Vagina (tissue), 2 donors: ENCODE measurements at places on chromosomes 3 and 15. TPM values are rescaled to one million over a fixed set of nuclear protein-coding genes. Genes with fewer than 3 reads are reported as not detected.

Gene ARGFX
- total RNA-seq: not detected

Gene KBTBD12
- total RNA-seq: not detected

Gene SI
- not detected for total RNA-seq

Gene ARNT2
- 8.1 TPM for total RNA-seq

Gene ACAP2
- 59.4 TPM for total RNA-seq

Gene USP13
- 11.5 TPM for total RNA-seq

Gene CORO2B
- total RNA-seq: 4.7 TPM

Gene LPCAT4
- total RNA-seq: 47.4 TPM

Gene STAC
- total RNA-seq: 3.9 TPM

Gene TMEM207
- total RNA-seq: not detected

Gene NEIL1
- total RNA-seq: 69.2 TPM

- H3K4me3 ChIP-seq: no peak overlapping the region
- no peak for DNase-seq
- H3K27ac ChIP-seq: no peak overlapping the region
- no peaks in the 10 kb centered on the region for H3K36me3 ChIP-seq
- no peaks in the 10 kb centered on the region for H3K27me3 ChIP-seq
Measured at GRCh38 chr3:15660055-15660935, 58.8 kb downstream of the BTD start.

- H3K27ac ChIP-seq: no peak overlapping the region
- no peak for DNase-seq
- H3K27me3 ChIP-seq: no peaks in the 10 kb centered on the region
- H3K4me3 ChIP-seq: no peak overlapping the region
- no peaks in the 10 kb centered on the region for H3K36me3 ChIP-seq
Measured at GRCh38 chr15:29278436-29279105, 8.9 kb upstream of the NSMCE3 start.

DNA sequence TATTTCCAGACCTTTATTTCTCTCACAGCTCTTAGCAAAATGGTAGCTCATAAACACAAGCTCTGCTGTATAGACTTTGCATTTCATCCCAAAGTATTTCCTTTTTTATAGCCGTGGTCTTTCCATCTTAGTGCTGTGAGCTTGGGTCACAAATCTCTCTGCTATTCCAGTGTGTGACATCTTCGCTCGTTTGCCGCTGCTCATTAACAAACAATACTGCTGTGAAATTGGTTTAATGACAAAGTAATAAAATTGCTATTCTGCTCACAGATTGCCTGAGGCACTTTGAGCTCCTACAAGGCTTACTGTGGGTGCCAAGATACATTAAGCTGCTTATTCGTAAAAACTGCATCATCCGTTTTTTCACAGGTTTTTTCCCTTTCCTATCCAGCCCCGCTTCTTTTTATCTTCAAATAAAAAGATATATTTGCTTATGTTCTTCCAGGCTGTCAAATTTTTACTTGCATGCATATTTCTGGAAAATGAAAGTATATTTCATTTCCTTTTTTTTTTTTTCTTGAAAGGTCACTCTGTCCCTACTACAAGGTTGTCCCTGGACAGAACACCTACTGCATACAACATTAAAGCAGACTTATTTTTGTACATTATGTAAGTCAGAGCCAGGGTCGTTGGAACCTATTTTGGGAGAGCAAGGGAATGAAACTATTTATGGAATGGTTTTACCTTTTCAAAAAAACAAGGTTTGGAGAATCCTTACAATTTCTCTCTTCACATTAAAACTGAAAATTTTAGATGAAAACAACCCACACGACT lies 174.5 kb downstream of the MEIS2 start:
- peaks cover 14% of the 10 kb centered on the region for H3K4me1 ChIP-seq
- no peak overlapping the region for H3K27ac ChIP-seq
- H3K36me3 ChIP-seq: no peaks in the 10 kb centered on the region
- no peak for DNase-seq
- H3K27me3 ChIP-seq: no peaks in the 10 kb centered on the region
- H3K4me3 ChIP-seq: no peak overlapping the region

DNA sequence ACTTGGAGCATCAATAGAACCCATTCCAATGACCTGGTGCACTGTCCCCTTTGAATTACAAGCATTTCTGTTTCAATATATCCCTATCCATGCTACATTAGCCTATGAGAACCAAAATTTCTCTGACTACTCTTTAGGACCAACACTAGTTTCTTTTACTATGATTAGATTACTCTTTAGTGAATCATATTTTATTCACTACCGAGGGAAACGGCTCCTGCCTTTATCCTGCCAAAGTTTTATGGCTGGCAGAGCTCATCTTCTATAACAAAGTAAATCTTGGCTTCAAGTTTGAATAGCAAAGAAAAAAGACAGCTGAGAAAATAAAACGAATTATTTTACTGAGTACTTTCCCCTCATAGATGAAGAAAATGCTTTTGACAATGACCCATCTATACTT lies 120.9 kb downstream of the SLC9A9 start:
- no peak overlapping the region for H3K27ac ChIP-seq
- H3K4me1 ChIP-seq: peaks cover 9% of the 10 kb centered on the region
- H3K27me3 ChIP-seq: no peaks in the 10 kb centered on the region
- no peak overlapping the region for H3K4me3 ChIP-seq
- no peak for DNase-seq

GRCh38 chr3:187714404-187714979 lies 12.1 kb upstream of the RTP2 start:
- DNase-seq: no peak
- no peaks in the 10 kb centered on the region for H3K27me3 ChIP-seq
- no peak overlapping the region for H3K27ac ChIP-seq

- no peak overlapping the region for H3K4me3 ChIP-seq
- H3K36me3 ChIP-seq: no peaks in the 10 kb centered on the region
- H3K27me3 ChIP-seq: no peaks in the 10 kb centered on the region
- no peak for DNase-seq
- H3K27ac ChIP-seq: no peak overlapping the region
Measured at GRCh38 chr3:175457301-175457700, 598.2 kb downstream of the NAALADL2 start.

GRCh38 chr15:67911727-67912126 lies 71.9 kb upstream of the RNU6-1 start:
- peaks cover 21% of the 10 kb centered on the region for H3K4me1 ChIP-seq
- H3K27ac ChIP-seq: no peak overlapping the region
- no peak for DNase-seq
- H3K27me3 ChIP-seq: no peaks in the 10 kb centered on the region
- H3K36me3 ChIP-seq: no peaks in the 10 kb centered on the region

GRCh38 chr3:127799476-127800222 lies 22.7 kb downstream of the MGLL start:
- no peak overlapping the region for H3K4me3 ChIP-seq
- no peak overlapping the region for H3K27ac ChIP-seq
- H3K36me3 ChIP-seq: no peaks in the 10 kb centered on the region
- no peaks in the 10 kb centered on the region for H3K27me3 ChIP-seq
- DNase-seq: no peak

DNA sequence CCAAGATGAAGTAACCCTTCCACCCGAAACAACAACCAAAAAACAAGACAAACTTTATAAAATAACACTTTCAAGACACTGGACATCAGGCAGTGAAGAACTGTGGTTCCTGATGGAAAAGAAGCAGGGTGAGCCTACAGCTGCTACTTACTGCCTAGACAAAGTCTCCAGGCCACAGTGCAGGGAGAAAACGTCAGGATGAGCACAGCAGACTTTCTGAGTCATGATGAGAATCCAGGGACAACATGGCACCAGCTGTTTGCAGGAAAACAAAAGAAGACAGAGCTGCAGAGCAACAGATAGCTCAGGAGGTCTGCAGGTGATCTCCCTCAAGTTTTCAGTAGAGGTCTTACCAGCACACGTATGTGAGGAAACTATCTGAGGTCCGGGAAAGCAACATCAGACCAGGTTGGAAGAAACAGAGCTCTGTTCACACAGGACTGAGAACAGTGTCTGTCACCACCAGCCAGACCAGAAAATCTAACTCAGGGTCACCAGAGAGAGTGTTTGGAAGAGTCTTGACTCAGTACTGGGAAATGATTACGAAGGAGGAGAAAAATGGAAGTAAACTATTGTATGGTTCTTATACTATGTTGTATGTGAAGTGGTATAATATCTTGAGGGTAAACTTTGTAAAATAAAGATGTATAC lies 108.9 kb downstream of the ANO10 start:
- no peak overlapping the region for H3K27ac ChIP-seq
- DNase-seq: no peak
- H3K4me3 ChIP-seq: no peak overlapping the region
- no peaks in the 10 kb centered on the region for H3K4me1 ChIP-seq

GRCh38 chr3:114498539-114499370 lies 204.9 kb downstream of the TIGIT start:
- H3K4me3 ChIP-seq: no peak overlapping the region
- no peak overlapping the region for H3K27ac ChIP-seq
- no peaks in the 10 kb centered on the region for H3K27me3 ChIP-seq
- no peak for DNase-seq
- H3K36me3 ChIP-seq: no peaks in the 10 kb centered on the region
- H3K4me1 ChIP-seq: peaks cover 30% of the 10 kb centered on the region

- H3K27ac ChIP-seq: no peak overlapping the region
- H3K4me3 ChIP-seq: no peak overlapping the region
- no peaks in the 10 kb centered on the region for H3K36me3 ChIP-seq
- DNase-seq: no peak
- no peaks in the 10 kb centered on the region for H3K4me1 ChIP-seq
- H3K27me3 ChIP-seq: no peaks in the 10 kb centered on the region
Measured at GRCh38 chr3:21407743-21408142, 343.3 kb downstream of the ZNF385D start.

DNA sequence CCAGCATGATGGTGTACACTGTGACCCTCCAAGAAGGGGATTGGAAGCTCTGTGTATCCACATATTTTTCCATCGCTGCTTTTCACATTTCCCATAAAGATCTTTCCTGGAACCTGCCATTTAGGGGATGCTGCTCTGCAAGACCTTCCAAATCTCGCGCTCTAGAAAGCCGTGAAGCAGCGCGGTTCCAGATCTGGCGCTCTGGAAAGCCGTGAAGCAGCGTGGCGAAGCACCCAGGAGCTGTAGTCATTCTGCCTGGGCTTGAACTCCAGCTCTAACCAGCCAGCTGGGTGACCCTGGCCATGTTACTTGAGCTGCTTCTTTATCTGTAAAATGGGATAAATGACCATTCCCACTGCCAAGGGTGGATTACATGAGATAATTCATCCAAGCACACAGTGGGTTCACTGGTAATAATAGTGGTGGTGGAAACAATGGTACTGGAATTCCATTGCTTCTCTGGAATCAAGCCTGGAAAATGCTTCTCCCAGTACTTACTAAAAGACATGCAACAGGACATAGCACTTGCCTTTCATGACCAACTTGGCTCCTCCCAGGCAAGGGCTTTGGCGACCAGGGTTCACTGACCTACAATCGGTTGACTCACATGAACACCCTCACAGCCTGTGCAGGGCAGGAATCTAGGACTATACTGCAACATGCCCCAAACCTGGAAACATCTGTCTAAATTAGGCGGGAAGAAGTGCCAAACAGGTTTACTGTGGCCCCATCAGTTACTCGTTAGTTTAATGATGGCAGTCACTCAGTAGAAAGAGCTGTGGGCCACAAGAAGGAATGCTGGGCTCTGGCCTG lies 70.7 kb downstream of the XXYLT1 start:
- no peak overlapping the region for H3K27ac ChIP-seq
- H3K27me3 ChIP-seq: no peaks in the 10 kb centered on the region
- peak; percentile 81 for DNase-seq
- H3K36me3 ChIP-seq: no peaks in the 10 kb centered on the region

GRCh38 chr15:101262551-101262950 lies 10.7 kb upstream of the CHSY1 start:
- DNase-seq: no peak
- no peaks in the 10 kb centered on the region for H3K36me3 ChIP-seq
- H3K27me3 ChIP-seq: no peaks in the 10 kb centered on the region
- H3K4me3 ChIP-seq: no peak overlapping the region
- H3K4me1 ChIP-seq: peaks cover 11% of the 10 kb centered on the region

DNA sequence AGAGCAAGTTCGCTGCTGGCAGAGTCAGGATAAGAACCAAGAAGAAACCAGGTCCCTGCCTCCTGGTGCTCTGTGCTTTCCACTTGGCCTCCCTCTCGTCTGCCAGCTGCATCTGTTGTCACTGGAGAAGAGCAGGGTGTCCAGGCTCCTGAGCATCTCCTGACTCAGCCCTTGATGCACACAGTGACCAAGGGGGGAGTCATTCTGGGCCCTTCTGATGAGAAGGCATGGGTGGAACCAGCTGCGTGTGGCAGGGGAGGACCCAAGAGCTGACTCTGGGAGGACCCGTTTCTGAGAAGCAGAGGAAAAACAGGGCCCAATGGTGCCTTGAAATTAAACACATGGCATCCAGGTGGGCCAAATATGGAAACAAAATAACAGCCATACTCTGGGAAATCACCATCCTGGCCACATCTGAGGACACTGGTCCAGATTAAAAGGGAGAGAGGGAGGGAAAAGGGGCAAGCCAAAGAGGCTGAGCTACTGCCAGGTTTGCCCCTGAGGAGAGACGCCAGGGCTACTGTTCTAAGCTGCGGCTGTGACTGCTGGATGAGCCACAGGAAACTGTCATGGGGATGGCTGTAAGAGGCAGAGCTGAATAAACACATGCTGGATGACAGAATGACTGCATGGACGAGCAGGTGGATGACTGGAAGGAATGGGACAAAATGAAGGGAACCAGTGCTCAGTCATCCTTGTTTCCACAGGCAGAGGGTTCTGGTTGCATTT lies 58.1 kb upstream of the CA12 start:
- H3K4me3 ChIP-seq: no peak overlapping the region
- no peak overlapping the region for H3K27ac ChIP-seq
- no peak for DNase-seq
- peaks cover 15% of the 10 kb centered on the region for H3K4me1 ChIP-seq
- no peaks in the 10 kb centered on the region for H3K27me3 ChIP-seq

DNA sequence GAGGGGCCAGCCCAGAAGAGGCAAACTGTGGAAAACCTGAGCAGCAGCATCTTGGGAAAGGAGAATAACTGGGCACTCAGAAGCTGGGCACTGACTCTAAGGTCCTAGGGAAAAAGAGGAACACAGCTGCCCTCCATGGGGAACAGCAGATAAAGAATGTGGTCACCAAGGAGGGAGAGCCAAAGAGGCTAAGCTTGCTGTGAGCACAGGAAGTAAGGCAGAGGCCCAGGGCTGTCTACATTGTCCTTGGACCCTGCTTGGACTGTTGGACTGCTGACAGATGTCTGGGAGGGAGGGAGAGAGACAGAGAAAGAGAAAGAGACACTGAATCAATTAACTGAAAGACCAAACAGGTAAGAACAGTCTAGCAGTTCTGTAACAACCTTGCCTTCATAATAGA lies 4.5 kb upstream of the MNS1 start:
- H3K4me1 ChIP-seq: peaks cover 6% of the 10 kb centered on the region
- no peaks in the 10 kb centered on the region for H3K27me3 ChIP-seq
- no peak overlapping the region for H3K4me3 ChIP-seq
- H3K36me3 ChIP-seq: no peaks in the 10 kb centered on the region
- no peak for DNase-seq

- H3K4me1 ChIP-seq: no peaks in the 10 kb centered on the region
- H3K4me3 ChIP-seq: no peak overlapping the region
- no peak overlapping the region for H3K27ac ChIP-seq
- H3K27me3 ChIP-seq: no peaks in the 10 kb centered on the region
- no peak for DNase-seq
Measured at GRCh38 chr3:115859002-115859807, 235.9 kb downstream of the GAP43 start.
